ENCODE measurements at places on chromosomes 5 and 9.
A peak's percentile ranks its signal among the peaks of the same experiment; 100 is the strongest.

- DNase-seq: no peak
These were observed 403.2 kb downstream of the KIF4B start for GRCh38 chr5:155416765-155417164.

- no peak for DNase-seq
These were observed 88.2 kb upstream of the NR3C1 start for GRCh38 chr5:143491646-143492045.

- no peak for DNase-seq
These were observed 21.1 kb downstream of the RGS7BP start for GRCh38 chr5:64526734-64527439.

DNA sequence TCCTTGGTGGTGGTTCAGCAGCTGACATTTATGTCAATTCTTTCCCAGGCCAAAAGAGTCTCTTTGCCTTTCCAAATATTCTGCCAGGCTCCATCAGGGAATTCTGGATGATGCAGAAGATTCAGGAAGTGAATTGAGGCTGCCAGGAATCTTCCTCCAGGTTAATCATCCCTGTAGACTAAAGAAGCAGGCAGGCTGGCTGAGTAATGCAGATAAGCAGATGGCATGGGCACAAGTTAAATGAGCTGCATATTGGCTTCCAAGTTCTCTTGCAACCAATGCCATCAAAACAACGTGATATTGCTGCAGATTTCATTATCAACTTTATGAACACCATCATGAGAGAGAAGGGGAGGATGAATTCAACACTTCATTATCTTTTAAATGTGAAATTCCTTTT is 324.5 kb downstream of the KCNN2 start:
- DNase-seq: no peak

GRCh38 chr5:127993476-127993875 is 90.1 kb upstream of the SLC12A2 start:
- no peak for DNase-seq

- DNase-seq: no peak
These were observed 120.0 kb downstream of the ZNF354C start for GRCh38 chr5:179180061-179180610.

- DNase-seq: no peak
These were observed 394.2 kb downstream of the RASEF start for GRCh38 chr9:82668689-82669199.

GRCh38 chr9:127904561-127905003 is 5.2 kb upstream of the ST6GALNAC6 start:
- DNase-seq: no peak

GRCh38 chr9:26326563-26326962 is 566.0 kb downstream of the CAAP1 start:
- DNase-seq: no peak

DNA sequence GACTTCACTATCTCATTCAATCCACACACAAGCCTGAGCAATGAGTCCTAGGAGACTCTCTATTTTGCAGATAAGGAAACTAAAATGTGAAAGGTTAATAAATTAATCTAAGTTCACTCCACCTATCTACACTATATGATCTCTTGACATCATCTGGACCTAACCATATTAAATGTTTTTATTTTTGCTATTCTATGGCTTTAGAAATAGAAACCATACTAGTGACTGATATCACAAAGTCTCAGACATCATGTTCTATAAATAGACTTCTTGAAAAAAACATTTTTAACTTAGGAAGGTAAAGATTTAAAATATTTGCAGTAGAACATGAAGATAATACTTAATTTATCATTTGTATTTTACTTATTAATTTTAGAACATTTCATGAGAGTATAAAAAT is 9.4 kb upstream of the ADGRV1 start:
- no peak for DNase-seq

GRCh38 chr9:33698267-33698666 is 97.1 kb upstream of the PRSS3 start:
- DNase-seq: no peak

DNA sequence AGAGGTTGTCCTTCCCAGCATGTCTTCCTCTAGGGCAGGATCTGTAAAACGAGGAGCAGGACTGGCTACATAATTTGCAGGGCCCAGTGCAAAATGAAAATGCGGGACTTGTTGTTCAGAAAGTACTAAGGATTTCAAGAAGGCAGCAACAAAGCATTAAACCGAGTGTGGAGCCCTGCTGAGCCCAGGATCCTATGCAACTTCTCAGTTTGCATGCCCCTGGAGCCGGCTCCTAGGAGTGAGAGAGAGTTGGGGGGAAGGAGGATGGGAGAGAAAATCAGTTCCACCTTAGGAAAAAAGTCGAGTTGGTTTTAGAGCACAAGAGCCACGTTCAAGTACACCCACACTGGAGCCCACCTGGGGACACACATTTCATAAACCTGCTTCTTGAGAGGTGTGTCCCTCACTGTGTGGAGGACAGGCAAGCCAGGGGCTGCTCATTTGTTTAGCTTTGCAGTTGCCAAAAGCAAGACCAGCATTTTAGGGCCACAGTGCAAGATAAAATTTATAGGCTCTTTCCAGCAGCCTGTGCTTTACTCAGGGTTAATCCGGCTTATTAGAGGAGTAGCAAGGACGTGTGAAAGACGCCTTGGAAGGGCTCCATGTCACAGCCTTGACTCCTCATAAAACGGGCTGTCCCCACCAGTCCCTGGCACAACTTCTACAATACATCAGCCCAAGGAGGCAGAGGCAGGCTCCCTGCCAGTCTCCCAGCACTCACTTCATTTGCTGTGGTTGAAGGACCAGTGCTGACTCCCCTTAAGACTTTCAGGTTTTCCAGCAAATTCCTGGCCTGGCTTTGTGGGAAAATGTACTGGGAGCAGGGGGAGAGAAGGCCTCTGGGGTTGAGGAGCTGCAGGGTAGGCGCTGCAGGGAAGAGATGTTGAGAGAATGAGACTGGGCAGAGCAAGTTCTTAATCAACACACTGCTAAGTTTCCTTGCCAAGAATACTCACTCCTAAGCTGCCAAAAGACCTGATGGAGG is 159.7 kb upstream of the SEMA6A start:
- DNase-seq: no peak

GRCh38 chr9:8365466-8366160 is 566.0 kb upstream of the DMAC1 start:
- DNase-seq: no peak

- no peak for DNase-seq
These were observed 60.6 kb downstream of the TNFSF15 start for GRCh38 chr9:114745108-114745848.

GRCh38 chr5:115480900-115481299 is 63.7 kb downstream of the FEM1C start:
- DNase-seq: no peak

GRCh38 chr5:43006424-43007202 is 33.5 kb downstream of the ANXA2R start:
- DNase-seq: no peak

- DNase-seq: no peak
These were observed 84.6 kb downstream of the USP20 start for GRCh38 chr9:129919841-129920240.

DNA sequence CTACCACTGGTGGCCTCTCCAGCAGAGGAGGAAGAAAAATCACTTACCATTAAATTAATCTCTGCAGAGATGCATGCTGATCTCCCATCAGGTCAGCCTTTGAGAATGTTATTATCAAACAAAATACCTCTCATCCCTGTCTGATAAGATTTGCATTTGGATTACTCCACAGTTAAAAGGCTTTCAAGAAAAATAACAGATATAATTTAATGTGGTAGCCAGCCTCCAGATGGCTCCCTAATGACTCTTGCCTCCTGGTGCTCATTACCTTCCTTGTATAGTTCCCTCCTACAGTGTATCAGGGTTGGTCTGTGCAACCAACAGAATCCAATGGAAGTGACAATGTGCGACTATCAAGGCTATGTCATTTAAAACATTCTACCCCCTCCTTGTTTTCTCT is 63.6 kb upstream of the TNPO1 start:
- no peak for DNase-seq

DNA sequence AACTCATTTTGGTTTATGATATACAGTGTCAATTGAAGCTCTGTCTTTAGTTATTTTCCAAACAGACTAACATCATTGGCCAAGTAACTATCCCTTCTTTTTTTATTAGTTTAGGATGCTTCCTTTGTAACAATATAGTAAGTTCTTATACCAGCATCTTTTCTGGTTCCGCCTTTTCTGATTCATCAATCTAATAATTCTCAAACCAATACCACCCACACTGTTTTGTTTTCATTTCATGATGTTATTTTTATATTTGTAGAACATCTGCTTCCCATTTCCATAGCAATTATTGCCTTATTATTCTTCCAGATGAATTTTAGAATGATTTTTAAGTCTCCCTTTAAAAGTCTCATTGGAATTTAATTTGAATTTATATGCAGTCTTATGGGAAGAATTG is 218.1 kb downstream of the RFK start:
- DNase-seq: no peak

GRCh38 chr5:17309462-17309861 is 92.0 kb downstream of the BASP1 start:
- no peak for DNase-seq

GRCh38 chr5:88404405-88404804 is 135.8 kb upstream of the TMEM161B start:
- DNase-seq: no peak

GRCh38 chr9:3455717-3456116 is 70.1 kb downstream of the RFX3 start:
- no peak for DNase-seq

DNA sequence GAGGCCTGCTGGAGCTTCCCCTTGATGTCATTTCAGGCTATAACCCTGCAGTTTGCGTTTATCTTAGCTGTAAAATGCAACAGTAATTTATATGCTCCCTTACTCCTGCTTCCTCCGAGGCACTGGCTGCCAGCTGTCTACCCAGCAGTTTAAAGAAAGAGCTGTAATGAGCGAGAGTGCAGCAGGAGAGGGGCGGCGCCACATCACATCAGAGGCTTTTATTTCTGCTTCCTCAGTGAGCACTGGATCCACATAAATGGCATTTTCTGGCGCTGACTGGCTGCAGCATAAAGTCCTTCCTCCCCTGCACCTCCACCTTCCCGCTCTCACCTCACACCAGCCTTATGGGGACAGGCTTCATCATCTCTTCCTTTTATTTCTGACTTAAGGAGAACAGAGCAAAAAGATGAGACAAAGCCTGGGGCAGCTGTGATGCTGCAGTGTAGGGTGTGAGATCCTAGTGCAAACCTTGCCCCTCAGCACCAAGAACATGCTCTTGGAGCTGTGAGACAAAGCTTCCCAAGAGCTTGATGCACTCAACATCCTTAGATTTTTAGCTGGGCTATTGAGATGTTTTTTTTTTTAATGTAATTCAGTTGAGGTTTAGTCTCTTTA is 829.6 kb upstream of the ZNF608 start:
- no peak for DNase-seq

GRCh38 chr9:89319015-89319905 is 960 bp downstream of the SECISBP2 start:
- DNase-seq: no peak

DNA sequence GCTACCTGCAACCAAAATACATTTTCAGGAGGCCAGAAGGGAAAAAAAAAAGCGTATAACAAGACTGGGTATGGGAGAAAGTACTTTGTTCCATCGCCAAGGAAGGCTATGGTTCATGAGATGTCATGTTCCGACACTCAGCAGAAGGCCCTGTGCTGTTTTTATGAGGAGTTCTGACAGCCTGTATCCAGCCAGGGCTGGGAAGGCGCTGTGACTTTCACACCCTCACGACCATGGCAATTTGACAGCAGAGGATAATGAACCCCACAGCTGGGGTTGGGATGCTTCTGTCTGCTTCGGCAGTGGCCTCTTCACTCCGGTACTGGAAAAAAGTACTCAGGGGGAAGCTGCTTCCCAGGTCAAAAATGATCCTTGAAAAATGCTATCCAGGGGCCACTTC is 154.4 kb downstream of the PRELID2 start:
- DNase-seq: no peak

- DNase-seq: peak; percentile 68
These were observed 8.6 kb downstream of the KLHL9 start for GRCh38 chr9:21326526-21327139.

DNA sequence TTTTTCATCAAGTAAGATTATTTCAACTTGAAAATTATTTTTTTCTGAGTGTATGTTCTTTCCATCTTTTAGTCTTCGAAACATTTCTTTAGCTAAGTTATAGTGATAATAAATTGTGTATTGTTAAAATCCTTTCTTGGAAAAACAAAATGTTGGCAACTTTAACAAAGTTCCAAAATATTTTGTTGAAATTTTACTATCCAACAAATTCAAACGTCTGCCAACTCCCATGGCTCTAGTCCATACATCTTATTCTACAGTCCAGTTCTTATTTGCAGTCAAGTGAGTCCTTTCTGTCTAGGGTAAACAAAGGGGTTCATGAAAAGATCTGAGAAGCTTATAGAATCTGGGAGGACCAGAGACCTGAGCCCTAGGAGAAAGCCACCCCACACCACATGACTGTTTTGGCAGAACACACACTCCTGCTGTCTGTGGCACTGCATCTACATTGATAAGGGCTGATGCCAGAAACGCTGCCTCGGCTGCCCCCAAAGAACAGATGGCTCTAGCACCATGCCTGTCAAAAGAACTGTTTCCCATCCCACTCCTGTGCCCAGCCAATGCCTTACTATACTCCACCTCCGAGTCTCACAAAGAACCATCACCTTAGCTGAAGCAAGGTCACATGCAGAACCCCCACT is 47.5 kb downstream of the FEM1C start:
- DNase-seq: no peak

GRCh38 chr5:96783326-96783725 is 24.4 kb downstream of the ERAP1 start:
- DNase-seq: no peak

DNA sequence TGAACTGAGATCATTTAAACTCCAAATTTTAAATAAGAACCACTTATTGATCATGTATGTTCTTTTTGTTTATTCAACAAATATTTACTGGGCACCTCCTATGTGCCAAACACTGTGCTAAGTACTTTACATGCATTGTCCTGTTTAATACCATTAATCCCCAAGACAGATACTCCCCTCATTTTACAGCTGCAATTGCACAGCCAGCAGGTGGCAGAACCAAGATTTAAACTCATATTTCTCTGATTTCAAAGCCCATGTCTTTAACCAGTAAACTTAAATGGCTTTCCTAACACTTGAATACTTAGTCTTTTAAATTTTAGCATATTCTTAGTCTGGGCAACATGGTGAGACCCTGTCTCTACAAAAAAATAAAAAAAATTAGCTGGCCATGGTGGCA is 43.4 kb upstream of the KIAA1958 start:
- peak; percentile 42 for DNase-seq

DNA sequence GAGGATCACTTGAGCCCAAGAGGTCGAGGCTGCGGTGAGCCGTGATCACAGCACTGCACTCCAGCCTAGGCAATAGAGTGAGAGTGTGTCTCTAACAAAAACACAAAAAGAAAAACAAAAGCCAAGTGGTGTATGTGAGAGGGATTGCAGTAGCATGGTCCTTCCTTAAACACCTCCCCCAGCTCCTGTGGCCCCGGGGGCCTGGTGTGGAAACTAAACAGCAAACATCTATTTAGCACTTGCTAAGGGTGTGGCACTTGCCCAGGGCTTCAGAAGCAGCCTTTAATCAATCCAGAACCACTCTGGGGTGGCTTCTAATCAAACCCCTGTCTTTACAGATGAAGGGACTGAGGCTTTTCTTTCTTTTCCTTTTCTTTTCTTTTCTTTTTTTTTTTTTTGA is 4.4 kb upstream of the FBP1 start:
- no peak for DNase-seq

GRCh38 chr9:138075961-138076649 is 198.5 kb downstream of the CACNA1B start:
- DNase-seq: no peak

GRCh38 chr5:149268928-149269557 is 2.6 kb upstream of the AFAP1L1 start:
- DNase-seq: peak; percentile 51

- DNase-seq: no peak
These were observed 929 bp downstream of the SH3PXD2B start for GRCh38 chr5:172453206-172453985.

Measured in CD4-positive, alpha-beta T cell treated with Interleukin-1 beta for 1 hour (primary cell).